ENCODE measurements at places on chromosomes 16 and 17.

DNA sequence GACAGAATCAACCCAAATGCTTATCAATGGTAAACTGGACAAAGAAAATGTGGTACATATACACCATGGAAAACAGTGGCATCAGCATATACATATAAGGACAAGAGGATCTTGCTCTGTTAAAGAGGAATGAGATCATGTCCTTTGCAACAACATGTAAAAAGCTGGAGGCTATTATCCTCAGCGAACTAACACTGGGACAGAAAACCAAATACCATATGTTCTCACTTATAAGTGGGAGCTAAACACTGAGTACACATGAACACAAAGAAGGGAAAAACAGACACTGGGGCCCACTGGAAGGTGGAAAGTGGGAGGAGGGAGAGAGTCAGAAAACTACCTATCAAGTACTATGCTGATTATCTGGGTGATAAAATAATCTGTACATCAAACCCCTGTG lies 447.3 kb upstream of the MAF start:
- DNase-seq, result no peak

DNA sequence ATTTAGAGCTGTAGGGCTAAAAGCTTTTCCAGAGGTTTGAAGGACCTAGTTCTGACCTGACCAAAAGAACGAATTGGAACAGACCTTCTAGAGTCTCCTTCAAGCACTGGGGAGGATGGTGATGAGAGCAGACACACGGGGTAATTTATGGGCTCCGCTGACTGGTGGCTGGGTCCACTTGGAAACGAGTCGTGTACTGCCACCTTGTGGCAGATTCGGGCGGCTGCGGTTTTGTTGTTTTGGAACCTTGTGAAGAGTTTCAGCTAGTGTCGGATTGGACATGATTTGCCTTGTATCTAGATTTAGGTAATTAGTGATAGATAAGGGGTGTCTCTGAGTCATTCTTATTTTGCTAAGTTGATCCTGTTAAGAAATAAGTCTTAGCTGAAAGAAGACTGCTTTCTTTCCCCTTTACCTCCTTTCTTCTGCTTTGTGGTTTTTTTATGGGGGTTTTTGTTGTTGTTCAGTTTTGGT lies 98.9 kb downstream of the AATF start:
- peak; percentile 86 for DNase-seq

GRCh38 chr17:79995696-79996095 lies 40.0 kb downstream of the TBC1D16 start:
- DNase-seq, result no peak

DNA sequence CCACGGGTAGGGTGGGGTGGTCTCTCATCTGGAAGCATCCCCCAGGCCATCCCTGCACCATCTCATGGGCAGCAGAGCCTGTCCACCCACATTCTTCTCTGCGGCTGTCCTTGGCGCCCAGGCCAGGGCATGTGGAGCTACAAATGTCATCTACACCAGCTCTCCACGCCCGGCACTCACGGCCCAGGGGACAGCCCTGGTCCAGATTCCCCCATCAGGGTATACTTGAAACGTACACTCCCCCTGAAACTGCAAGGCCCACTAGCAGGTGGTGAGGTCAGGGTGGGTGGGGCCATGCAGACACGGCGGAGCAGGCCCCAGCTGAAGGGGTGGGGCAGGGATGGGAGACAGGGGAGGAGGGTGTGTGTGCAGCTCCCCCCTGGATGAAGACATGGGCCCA lies 3.2 kb upstream of the SOX8 start:
- no peak for DNase-seq

GRCh38 chr16:89121691-89122321 lies 28.2 kb downstream of the ACSF3 start:
- no peak for DNase-seq

DNA sequence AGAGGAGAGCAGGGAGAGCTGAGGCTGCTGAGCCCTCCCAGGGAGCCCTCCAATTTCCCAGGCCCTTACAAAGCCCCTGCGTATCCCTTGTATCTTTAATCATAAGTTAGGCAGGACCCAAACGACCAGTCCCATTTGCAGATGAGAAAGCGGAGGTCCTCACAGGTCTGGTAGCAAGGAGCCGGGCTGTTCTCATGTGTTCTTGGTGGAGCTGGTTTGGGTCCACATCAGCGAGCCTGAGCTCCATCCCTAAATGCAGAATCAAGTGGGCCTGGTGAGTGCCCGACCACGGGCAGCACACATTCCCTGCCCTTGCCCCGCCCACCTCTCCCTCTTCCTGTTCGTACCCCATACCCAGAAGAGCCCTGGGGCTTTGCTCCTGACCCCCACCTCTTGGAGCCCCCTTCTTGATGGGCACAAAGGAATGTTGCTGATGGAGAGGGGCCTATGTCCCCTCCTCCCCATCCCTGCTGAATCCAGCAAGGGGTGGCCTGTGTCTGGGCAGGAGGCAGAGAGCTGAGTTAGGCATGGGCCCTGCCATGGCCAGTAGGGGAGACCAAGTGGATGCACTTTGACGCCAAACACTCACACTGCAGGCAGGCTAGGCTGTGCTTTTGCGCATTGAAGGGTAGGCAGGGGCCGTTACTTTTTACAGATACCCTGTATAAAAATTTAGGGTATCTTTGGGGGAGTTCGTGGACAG lies 18.3 kb upstream of the ADCY7 start:
- DNase-seq, result no peak

DNA sequence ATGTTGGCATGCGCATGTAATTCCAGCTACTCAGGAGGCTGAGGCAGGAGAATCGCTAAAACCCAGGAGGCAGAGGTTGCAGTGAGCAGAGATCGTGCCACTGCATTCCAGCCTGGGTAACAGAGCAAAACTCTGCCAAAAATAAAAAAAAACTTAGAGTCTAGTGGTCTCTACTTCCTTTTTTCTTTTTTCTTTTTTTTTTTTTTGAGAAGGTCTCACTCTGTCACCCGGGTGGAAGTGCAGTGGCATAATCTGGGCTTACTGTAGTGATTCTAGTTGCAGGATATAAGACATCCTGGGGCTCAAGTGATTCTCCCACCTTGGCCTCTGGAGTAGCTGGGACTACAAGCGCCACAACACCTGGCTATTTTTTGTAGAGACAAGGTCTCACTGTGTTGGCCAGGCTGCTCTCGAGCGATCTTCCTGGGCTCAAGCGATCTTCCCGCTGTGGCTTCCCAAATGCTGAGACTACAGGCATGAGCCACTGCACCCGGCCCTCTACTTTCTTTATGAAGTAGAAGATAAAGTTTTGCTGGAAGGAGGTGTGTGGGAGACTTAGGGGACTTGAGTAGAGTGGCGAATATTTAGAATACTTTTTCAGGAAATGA lies 47.9 kb upstream of the TAOK1 start:
- DNase-seq, result no peak

DNA sequence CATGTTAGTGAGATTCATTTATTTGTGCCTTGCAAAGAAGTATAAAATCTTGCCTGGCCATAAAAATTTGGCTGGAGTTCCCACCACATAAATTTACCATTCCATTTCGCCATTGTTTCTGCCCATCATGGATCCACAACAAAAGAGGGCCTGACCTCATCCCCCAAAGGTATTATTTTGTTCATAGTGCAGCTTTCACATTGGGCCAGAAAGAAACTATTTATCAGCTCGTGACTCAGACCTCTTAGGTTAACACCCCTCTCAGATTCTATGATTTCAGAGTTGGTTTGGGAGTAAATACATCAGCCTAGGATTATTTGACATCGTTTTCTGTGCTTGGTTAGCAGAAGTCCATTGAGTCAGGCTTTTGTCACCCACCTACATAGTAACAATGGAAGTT lies 108.1 kb downstream of the SHISA6 start:
- no peak for DNase-seq

GRCh38 chr17:17467016-17467415 lies 9.8 kb upstream of the MED9 start:
- no peak for DNase-seq

DNA sequence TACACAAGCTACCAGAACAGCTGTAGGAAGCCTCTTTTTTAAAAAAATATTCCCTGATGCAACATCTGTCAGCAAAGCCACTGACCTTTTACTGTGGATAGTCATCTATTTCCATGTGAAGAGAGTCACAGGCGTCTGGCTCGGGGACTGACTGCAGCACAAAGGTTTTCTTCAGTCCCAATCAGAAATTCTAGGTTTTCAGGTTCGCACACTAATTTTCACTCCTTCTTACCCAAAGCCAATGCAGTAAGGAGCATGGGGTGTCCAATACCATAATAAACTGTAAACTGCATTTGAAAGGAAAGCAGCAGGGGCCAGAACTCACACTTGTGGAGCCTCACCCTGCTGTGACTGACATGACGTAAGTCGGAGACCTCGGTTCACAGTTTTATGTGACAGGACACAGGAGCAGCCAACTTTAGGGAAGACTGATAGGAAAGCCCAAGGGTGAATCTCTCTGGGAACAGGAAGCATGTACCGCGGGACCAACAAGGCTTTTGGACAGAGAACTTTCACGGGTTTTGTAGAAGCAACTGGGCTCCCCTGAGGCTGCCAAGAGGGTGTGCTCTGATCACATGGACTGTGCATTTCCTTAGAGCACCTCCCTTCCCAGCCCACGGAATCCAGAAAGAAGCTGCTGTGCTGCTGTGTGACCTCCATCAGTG lies 9.1 kb upstream of the TMEM100 start:
- DNase-seq, result no peak

DNA sequence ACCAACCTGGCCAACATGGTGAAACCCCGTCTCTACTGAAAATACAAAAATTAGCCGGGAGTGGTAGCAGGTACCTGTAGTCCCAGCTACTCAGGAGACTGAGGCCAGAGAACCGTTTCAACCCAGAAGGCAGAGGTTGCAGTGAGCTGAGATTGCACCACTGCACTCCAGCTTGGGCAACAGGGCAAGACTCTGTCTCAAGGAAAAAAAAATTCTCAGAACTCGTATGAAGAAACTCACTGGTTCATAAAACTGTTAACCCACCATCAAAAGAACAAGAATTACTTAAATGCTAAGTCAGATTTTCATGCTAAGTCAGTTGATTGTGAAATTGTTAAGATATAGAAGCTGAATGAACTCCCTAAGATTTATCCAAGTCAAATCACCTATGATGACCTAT lies 31.3 kb downstream of the SLC39A11 start:
- DNase-seq, result no peak

GRCh38 chr17:41466988-41467387 lies at the start of gene KRT32:
TSS of gene KRT32 (minus strand) at chr17:41467386. CDS start at chr17:41467325, 61 bp downstream.
- DNase-seq, result no peak

GRCh38 chr16:57186872-57187854 lies 1.0 kb downstream of the RSPRY1 start:
- DNase-seq, result peak; percentile 18

Measured in stimulated activated CD4-positive, alpha-beta T cell treated with anti-CD3 and anti-CD28 coated beads, Interleukin-15, amount 100 ng/mL, for 24 hours (primary cell).